ENCODE measurements at places on chromosomes 13 and 19. TPM values are rescaled to one million over a fixed set of nuclear protein-coding genes. Genes with fewer than 3 reads are reported as not detected.

DNA sequence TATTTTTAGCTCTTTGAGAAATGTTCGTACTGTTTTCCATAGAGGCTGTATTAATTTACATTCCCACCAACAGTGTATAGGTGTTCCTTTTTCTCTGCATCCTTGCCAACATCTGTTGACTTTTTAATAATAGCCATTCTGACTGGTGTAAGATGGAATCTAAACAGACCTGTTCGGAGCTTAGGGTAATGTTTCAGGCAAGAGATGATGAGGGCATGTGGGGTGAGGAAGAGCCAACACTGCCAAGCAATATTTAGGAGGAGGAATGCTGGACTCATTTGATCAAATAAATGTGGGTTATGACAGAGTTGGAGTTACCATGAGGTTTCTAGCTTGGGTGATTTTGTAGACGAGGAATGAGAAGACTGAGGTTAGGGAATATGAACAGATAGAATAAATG is 382.9 kb downstream of the KLF12 start:
- no peak for DNase-seq

Gene C19orf38
- total RNA-seq: not detected

GRCh38 chr13:49214917-49215376 is 5.2 kb upstream of the MLNR start:
- DNase-seq: peak; percentile 30

Gene ACP5
- total RNA-seq: 0.43 TPM

- peak; percentile 76 for DNase-seq
Observed at GRCh38 chr19:58228585-58229254, at the start of gene ZNF544. Gene ZNF544 (plus strand): TSS chr19:58228914. CDS start chr19:58244024, 15,110 bp downstream.

- peak; percentile 95 for DNase-seq
Observed at GRCh38 chr19:7145494-7145893, 76.0 kb downstream of the ZNF557 start.

Gene PSG4
- 121 TPM for total RNA-seq

- DNase-seq: peak; percentile 49
Observed at GRCh38 chr19:1840541-1841115, 7.7 kb downstream of the REXO1 start.

Gene AMH
- 0.32 TPM for total RNA-seq

DNA sequence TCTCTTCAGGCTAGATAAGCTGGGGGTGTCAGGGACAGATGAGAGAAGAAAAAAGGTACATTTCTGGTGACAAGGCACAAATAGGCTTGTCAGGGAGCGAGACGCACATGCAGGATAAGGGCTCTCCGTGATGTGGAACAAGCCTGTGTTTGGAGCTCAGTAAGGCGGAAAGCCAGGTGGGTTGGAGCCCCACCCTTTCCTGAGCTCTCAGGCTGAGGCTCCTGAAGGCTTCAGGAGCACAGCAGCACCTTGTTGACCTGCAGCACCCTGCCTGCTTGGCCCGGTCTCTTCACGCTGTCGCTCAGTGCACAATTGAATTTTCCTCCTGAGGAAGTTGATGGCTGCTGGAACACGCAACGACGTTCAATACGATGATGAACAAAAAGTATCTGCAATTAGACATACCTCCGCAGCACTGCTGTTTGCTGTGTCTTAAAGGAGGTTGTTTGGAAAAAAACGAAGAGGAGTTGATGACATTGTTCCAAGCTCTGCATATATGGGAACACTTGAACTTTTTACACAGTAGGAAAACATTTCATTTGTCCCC is 29.3 kb downstream of the SERP2 start:
- DNase-seq: no peak

Gene ETHE1
- 121 TPM for total RNA-seq

Gene ZNF729
- not detected for total RNA-seq

DNA sequence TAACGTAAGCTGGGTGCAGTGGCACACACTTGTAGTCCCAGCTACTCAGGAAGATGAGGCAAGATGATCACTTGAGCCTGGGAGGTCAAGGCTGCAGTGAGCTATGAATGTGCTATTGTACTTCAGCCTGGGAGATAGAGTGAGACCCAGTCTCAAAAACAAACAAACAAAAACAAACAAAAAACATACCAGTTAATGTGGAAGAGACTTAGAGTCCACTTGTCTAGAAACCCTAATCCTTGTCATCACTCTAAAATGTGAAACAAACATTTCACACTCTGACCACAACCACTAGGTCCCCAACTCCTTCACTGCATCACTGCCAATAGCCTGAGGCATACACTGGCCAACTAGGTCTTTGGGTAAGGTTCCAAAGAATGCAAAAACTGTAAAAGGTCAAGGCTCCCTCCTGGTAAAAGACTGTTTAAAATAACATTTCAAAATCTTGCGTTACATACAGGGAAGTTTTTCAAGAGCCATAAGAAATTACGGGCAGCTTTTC is 28.6 kb upstream of the CYP2B6 start:
- DNase-seq: peak; percentile 68
